ENCODE measurements at places on chromosomes 2 and 18.

DNA sequence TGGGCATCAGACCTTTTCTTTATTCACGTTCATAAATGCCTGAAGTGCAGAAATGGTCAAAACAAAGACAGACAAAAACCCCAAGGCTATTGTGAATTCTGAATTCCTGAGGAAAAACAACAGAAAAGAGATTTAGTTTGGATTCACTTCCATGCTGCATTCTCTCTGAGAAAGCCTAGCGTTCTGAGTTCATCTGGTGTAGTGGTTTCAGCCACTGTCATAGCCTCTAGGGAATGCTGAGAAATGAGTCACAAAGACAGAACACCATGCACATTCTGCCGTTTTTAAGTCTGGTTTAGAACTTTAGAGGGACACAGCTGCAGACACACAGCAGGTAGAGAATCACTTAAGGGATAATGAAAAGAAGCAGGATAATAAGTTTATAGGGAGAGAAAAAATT lies 93.8 kb downstream of the LRP1B start:
- DNase-seq, result no peak

GRCh38 chr2:165675551-165675968 lies 118.5 kb downstream of the GALNT3 start:
- DNase-seq, result no peak

GRCh38 chr2:59732871-59733566 lies 820.4 kb downstream of the BCL11A start:
- DNase-seq, result no peak

DNA sequence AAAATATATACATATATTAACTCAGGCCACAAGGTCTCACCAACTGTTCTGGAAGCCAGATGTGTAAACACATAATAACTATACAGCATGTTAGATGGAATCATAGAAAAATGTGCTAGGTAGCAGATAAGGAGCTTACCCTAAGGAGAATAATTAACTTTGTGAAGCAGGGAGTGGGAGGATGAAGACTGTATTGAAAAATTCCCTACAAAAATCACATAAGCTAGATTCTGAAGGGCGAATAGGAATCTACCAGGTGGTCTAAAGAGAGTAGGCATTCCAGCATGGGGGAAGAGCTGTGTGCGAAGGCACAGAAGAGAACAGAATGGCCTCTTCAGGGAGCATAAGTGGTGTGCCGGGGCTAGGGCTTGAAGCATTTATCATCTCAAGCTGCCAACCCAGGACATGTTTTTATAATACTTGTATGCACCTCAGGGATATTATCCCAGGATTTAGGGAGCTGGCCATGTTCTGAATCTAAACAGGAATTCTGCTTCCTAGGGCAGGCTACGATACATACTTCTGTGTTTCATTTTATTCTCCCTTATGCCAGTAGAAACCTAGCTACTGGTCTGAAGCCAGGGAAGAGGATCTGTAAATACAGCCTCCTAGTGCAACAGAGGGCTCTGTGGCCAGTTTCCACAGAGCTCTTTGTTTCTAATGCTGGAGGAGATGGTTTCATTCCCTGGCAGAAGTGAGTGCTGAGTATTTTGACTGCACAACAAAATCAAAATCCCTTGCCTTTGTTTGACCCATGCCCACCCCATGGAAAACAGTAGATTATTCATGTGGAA lies 56.7 kb downstream of the NEMP2 start:
- DNase-seq, result no peak

GRCh38 chr2:136290326-136290725 lies 172.4 kb upstream of the CXCR4 start:
- DNase-seq, result no peak

GRCh38 chr2:147017951-147018645 lies 826.7 kb upstream of the ACVR2A start:
- DNase-seq, result no peak

- no peak for DNase-seq
Observed at GRCh38 chr2:83331810-83332209, 1127.3 kb downstream of the SUCLG1 start.

DNA sequence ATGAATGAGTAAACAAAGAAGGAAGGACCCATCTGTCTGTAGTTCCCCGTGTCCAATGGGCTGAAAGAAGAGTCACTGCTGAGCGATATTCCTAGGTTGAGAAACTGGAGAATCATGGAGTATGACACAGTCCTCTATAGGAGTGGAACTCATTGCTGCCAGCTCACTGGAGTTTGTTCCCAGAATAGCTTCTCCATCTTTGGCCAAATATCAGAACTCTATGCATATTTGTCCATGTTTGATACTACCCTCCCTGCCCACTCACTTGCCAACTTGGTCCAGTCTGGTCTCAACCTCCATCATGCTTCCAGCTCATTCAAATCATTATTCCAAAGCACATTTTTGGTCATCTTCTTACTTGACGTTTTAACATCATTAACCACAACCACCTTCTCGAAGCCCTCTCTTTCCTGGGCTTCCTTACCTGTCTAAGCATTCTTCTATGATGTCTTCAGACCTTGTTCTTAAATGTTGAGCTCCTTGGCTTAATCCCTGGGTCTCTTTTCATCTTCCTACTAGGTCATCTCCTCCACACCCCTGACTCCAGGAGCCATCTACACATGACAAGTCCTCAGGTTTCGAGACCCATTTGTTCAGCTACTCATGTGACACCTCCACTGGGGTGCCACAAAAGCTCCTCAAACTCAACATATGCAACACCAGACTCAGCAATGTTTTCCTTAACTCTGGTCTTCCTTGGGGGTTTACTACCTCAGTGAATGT lies 221.6 kb downstream of the MYCN start:
- no peak for DNase-seq

DNA sequence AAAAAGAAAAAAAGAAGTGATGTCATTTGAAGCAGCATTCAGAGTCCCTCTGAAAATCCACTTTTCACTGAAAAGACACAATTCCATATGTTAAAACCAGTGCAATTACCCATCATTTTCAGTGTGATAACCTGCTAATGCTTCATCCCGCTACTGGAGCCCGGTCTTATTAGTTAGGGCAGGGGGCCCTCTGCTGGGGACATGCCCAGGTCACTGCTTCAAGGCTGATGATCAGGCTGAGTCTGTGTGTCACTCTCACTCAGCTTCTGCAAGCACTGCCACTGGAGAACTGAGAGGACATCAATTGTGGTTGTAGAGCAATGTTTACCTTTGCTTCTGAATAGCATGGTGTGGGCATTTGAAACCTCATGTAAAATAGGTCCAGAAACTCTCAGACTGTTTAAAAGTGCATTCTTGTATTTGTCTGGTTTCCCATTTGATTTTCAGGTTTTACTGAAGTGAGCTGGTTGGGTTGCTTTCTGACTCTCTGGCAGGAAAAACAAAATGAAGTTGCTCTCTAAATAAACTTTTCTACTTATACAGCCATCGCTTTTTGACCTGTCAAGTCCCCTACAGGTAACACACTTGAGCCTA lies 49.2 kb upstream of the NXPH2 start:
- no peak for DNase-seq

DNA sequence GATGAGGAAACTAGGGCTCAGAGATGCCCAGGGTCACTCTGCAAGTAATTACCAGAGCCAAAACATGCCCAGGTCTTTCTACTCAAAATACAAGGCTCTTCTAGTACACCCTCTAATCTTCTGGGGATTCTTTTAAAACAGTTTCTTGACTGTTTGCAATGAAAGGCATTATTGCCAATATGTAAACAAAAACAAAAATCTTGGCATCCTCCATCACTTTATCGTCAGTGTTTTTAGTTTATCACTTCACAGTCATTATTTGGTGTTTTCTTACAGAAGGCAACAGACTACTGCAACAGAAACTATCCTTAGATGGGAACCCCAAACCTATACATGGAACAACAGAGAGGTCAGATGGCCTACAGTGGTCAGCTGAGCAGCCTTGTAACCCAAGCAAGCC lies 71.0 kb downstream of the KCTD18 start:
- no peak for DNase-seq

GRCh38 chr18:62732617-62733016 lies 17.3 kb downstream of the PHLPP1 start:
- DNase-seq, result no peak

GRCh38 chr2:131641414-131642206 lies 113.9 kb downstream of the CCDC74A start:
- no peak for DNase-seq

DNA sequence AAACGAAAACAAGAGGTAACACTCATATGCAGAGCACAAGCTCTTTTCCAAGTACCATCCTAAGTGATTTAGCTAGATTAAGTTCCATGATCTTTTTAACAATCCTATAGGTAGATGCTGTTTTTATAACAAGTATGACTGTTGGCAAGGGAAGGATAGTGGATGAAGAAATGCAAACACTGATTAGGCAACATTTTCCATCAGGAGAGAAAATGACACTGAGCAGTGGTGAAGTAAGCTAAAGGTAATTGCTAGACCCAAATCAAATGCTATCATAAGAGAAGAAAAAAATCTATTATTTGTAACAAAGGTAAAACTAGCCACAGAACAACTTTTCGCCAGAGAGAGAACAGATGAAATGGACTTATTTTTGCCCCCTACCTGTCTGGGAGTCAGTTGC lies 34.3 kb upstream of the BARD1 start:
- no peak for DNase-seq

GRCh38 chr2:3703236-3703756 lies at the start of gene DCDC2C:
Gene DCDC2C, plus strand, starts transcription at chr2:3703575. Its CDS starts 177 bp downstream, at chr2:3703752.
- DNase-seq, result no peak

DNA sequence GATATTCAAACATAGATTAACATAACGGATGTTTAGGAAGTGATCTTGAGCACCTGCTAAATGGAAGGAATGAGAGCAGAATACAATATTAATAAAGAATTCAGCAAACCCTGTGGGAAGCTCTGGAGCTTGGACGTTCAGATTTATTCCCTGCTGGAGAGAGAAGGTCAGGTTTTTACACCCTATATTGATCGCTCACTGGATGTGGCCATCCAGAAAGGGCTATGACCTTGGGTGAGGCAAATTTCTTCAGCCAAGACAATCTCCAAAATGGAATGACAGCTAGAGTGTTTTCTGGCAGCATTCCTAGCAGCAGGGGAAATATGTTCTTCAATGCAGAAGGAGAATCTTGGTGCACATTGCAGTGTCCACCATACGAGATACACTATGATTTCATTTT lies 288.3 kb downstream of the IRS1 start:
- no peak for DNase-seq

- DNase-seq, result no peak
Observed at GRCh38 chr18:12009581-12010140, 28.4 kb downstream of the IMPA2 start.

DNA sequence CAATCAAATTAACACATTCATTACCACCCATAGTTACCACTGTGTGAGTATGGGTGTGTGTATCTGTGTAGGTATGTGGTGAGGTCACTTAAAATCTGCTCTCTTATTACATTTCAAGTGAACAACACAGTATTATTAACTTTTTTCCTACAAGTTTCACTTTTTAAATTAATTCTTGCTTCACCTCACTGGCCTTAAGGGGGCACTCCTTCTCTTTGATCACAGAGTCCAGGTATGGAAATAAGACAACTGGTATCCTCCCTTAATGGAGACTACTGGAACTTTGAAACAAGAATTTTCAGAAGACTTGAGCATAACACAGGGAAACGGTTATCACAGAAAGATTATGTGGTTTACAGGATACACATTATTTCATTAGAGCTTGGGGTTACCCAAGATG lies 255.8 kb downstream of the ASXL3 start:
- no peak for DNase-seq

- no peak for DNase-seq
Observed at GRCh38 chr2:40168546-40168945, 283.3 kb downstream of the SLC8A1 start.

GRCh38 chr18:60898111-60898510 lies 435.1 kb upstream of the CDH20 start:
- no peak for DNase-seq

GRCh38 chr2:203951366-203951902 lies 14.9 kb downstream of the ICOS start:
- DNase-seq, result no peak
